CD4-positive, alpha-beta T cell treated with Interleukin-17A for 1 hour (primary cell): ENCODE measurements at places on chromosomes 7 and 10.

DNA sequence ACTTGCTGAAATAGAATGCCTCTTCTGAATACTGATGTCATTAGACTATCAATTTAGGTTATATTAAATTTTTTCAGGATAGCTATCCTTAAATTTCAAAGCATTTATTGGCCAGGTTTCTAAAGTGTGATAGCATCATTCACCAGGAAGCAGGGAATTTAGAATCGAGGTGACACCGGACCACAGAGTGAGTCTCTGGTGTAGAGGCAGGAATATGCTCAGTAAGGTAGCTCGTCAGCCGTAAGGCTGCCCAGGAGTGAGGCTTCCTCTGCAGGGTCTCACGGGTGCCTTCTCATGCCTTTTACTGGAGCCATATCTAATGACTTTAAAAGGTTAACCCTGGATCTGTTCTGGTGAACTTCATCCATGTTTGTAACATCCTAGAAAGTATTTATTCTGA is 170.8 kb upstream of the KLF14 start:
- no peak for DNase-seq

- DNase-seq = no peak
These were observed 119.4 kb downstream of the DYNC2I1 start for GRCh38 chr7:158975526-158976467.

- DNase-seq = no peak
These were observed 673.7 kb downstream of the SUGCT start for GRCh38 chr7:40808378-40808942.

DNA sequence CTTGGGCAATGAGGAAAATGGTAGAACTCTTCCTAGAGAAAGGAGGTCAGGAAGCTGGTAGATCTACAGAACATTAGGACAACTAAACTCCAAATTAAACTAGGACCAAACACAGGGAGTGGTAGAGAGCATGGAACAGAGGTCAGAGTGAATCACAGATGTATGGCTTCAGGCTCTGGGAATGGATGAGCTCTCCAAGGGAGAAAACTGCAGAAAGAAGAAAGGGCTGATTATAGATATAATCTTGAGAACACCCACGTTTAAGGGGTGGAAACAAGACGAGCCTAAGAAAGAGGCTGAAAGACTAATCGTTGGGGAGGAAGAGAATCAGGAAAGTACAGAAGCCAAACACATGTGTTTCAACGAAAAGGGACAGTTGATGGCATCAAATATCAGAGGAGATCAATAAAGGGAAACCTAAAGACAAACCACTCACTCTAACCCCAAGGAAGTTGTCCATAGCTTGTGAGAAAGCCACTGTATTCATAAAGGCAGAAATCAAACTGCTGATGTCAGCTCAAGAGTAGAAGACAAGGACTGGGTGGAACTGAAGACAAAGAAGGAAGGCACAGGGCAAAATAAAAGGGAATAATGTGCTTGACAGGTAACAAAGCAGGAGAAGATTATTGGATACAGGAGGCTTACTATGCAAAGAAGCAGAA is 41.4 kb downstream of the NUDCD3 start:
- no peak for DNase-seq

DNA sequence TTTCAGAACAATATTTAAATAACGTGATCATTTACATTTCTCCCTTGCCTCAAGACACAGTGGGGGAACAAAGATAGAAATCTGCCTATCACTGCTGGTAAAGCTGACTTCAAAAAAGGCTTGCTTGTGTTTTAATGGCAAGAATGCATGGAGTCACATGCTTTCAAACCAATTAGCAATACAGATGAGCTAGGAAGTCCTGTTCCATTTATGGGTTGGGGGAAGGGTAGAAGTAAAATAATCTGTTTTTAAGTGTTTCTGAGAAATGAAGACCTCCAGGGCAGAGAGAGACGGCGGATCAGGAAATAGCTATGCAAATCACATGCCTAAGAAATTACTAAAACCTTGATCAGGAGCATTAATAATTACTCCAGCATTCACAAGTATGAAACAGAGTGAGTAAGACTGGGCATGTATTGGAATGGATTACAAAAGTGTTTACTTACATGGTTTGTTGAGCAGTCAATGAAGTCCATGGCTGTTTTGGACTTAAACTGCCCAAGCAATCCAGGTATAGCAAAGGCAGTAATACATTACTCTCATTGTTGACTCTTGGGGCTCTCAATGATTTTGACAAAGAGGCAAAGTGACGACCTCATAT is 142.0 kb downstream of the ARID5B start:
- peak; percentile 37 for DNase-seq

- no peak for DNase-seq
These were observed 59.3 kb downstream of the BMPER start for GRCh38 chr7:33964417-33965182.

DNA sequence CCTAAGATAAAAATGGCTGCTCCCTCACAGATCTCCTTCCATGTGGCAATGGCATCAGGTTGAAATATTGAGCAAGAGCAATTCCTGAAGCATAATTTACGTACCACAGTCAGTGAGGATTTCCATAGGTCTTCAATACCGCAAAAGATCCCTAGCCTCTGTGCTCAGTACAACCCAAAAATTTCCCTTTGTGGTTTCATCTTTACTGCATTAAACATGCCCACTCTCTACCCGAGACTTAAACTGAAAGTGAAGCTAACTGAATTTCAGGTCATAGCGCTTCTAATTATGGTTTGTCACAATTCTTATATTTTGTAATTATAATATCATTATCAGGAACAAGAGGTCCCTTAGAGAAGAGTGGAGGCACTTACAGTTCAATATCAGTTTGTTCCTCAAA is 1071.1 kb downstream of the XPNPEP1 start:
- DNase-seq = no peak

DNA sequence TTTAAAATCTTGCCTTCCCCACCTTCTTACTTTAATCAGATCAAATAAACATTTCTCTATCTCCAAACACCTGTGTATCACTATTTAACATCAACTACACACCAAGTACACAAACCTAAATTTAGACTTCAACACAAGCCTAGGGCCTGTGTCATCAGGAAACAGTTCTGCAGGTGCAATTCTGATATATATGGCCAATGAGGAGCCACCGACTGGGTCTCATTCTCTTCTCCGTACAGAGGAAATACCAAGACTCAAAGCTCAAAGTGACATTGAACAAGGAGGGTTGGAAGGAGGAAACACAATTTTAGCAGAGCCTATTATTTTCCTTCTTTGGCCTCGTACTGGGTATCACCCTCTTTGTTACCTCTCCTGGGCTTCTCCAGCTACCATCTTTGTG is 152.6 kb upstream of the PRR15 start:
- DNase-seq = no peak

GRCh38 chr10:103576862-103577261 is 83.4 kb downstream of the NEURL1 start:
- DNase-seq = no peak

- no peak for DNase-seq
These were observed 41.9 kb downstream of the SEMA3C start for GRCh38 chr7:80876894-80877414.

GRCh38 chr7:158028971-158029370 is 558.7 kb downstream of the PTPRN2 start:
- no peak for DNase-seq

GRCh38 chr10:80137920-80138319 is 5.4 kb downstream of the PLAC9 start:
- no peak for DNase-seq

GRCh38 chr10:15123749-15124184 is 26.6 kb downstream of the RPP38 start:
- DNase-seq = no peak

DNA sequence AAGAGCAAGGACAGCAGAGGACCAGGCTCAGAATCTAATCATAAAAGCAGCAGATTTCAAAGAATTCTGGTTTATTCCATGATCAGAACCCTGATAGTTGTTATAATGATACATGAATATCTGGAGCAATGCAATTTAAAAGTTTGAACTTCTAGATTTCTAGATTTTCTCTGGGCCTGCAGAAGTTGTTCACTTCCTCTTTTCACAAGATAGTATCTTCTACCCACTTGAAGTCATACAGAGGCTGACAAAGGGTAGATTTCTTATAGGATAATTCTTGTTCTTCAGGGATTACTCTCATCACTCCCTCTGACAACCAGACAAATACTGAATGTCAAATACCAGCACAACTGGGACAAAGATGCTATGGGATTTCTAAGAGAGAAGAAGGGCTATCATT is 320.0 kb upstream of the ETV1 start:
- no peak for DNase-seq

DNA sequence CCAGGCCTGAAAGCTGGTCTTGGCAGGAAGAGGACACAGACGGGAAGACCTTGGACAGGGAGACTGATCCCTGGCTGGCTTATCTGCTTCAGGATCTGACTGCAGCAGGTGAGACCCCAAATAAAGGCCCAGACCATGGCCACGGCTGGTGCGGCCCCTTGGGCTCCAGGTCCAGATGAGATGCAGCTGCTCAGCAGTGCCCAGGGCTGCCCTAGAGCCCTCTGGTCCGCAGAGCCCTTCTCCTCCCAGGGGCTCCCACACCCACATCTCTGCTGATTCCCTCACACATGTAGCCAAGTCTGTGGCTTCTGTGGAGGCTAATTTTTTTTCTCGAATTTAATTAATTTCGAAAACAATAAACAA is 46.3 kb downstream of the VIPR2 start:
- no peak for DNase-seq

DNA sequence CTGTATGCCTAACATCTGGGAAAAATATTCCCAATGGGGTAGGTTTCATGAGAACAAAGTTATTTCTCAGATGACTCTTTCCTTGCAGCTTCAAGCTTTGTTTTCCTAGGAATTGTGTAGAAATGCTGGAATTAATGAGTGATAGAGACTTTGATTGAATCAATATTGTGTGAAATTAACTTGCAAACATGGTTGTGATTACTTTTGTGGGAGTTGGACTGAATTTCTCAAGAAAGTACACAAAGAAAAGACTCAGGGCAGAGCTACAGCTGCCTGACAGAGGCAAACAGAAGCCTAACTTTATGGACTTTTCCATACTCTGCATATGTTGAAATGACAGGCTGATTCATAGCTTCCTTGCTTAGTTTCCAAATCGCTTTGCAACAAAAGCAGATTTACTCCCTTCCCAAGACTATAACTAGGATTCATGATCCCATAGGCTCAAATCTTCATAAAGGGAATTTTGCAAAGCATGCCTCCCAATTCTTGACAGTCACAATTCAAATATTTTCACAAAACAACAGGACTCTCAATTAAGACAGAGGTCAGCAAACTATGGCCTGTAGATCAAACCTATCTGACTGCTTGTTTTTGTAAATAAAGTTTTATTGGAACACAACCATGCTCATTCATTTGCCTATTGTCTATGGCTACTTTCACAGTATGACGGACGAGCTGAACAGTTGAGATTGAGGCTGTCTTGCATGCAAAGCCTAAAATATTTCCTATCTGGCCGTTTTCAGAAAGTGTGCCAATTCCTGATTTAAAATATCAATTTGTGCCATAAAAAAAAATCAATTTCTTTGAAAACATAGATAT is 27.6 kb downstream of the NRP1 start:
- no peak for DNase-seq

DNA sequence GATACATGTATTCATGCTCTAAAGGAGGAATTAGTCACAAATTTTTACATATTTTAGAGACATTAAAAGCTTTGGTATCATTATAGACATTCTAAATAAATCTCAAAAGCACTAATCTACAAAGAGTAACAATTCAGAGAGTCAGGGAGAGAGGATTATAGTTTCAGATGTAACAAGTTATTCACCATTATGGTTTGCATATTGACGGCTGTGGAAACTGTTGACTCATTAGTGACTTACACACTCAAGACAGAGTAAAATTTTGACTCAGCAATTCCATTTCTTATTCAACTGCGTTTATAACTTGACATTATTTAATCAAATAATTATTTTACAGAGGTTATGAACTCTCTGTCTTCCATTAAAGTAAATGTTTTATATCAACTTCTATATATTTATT is 95.4 kb upstream of the SEMA3C start:
- DNase-seq = no peak

DNA sequence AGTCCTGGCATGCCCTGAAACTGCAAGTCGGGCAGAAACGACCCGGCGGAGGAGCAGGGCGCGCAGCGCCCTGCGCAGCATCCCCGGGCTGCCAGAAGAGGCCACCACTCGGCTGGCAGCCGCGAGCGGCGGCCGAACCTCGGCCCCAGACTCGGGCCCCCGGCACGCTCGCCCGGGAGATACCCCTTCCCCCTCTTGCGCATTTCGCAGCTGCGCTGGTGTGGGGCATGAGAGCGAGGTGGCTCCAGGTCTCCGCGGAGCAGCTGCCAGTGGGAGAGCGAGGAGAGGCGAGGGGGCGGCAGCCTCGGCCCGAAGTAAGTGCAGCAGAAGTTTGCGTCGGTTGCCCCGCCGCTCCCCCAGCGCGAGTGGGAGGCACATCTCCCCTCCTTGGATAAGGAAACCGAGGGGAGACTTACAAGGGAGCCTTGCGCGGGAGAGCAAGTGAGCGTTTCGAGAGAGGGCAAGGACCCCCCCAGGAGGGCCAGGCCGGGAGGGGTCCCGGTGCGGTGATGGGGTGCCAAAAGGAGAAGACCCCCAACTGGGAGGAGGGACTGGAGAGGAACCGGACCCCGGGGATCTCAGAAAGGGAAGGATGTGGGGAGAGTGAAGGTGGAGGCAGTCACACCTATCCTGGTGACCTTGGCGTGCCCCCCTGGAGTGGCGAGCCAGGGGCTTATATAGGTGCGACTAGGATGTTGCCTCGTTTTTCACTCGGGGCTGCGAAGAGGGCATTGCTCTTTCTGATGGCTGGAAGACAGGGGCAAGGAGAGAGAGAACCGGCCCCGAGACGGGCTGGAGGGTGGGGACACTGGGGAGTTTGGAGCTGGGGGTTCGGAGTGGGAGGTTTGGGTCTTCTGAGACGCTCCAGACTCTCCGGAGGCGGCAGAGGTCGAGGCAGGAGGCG is 256.3 kb downstream of the OTUD1 start:
- DNase-seq = no peak

GRCh38 chr10:24219963-24220362 is 11.0 kb downstream of the KIAA1217 start:
- no peak for DNase-seq

- DNase-seq = no peak
These were observed 182.9 kb upstream of the SHH start for GRCh38 chr7:155995183-155995612.
